ENCODE measurements at places on chromosomes 12 and 14.

DNA sequence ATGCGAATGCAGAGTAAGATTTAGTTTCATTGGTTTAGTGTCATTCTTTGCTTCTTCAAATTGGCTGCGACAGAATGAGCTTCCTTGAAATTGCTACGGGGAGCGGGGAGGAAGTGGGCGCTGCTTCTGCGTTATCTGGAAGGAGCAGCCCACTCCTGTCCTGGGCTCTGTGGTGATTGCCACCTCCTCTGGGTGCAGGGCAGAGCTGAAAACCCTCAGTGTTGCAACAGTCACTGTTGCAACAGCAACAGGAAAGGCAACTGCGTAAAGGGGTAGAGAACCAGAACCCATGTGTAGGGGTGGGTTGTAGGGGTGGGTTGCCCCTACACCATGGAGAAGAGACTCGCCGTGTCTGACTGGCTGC, 57.7 kb downstream of the MAX start:
- DNase-seq = no peak

GRCh38 chr14:54632452-54632851, 65.5 kb downstream of the SAMD4A start:
- no peak for DNase-seq

DNA sequence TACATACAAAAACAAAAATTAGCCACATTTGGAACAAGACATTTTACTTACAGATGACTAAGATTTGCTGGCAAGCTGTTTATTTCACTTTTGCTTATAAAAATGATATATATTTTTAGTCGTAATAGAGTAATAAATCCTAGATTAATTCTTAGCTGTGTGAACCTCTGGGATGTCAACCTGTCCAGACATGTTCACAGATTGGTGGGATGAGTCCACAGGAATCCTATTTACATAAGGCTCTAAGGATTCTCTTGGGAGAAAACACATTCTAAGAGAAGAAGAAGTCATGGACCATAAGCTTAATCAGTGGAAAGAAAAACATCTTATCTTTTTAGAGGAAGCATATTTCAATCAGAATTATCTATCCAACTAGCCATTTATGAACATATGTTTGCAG, 797.4 kb downstream of the C12orf50 start:
- no peak for DNase-seq

- DNase-seq = no peak
Observed at GRCh38 chr14:100320157-100320856, 2.8 kb upstream of the SLC25A47 start.

DNA sequence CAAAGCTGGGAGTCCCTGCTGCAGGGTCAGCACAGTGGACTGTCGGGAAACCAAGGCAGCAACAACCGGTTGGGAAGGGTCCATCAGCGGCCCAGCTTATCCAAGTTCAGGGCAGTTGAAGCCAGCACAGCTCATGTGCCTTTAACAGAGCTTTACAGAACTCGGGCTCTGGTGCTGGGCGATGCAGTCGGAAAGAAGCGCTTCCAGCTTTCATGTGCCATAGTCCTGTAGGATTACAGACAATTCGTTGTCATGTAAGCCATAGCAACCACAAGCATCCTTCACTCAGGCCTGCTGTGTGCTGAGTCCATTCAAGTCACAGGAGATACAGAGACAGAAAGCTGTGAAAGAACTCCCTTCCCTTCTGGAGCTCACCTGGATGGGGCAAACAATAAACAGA, 3.5 kb upstream of the FAM181A start:
- DNase-seq = no peak

GRCh38 chr12:132084621-132085290, 59.4 kb downstream of the DDX51 start:
- peak; percentile 40 for DNase-seq

- DNase-seq = no peak
Observed at GRCh38 chr12:102769323-102769916, 147.6 kb downstream of the PAH start.

- DNase-seq = no peak
Observed at GRCh38 chr12:50614167-50614759, 109.5 kb downstream of the DIP2B start.

DNA sequence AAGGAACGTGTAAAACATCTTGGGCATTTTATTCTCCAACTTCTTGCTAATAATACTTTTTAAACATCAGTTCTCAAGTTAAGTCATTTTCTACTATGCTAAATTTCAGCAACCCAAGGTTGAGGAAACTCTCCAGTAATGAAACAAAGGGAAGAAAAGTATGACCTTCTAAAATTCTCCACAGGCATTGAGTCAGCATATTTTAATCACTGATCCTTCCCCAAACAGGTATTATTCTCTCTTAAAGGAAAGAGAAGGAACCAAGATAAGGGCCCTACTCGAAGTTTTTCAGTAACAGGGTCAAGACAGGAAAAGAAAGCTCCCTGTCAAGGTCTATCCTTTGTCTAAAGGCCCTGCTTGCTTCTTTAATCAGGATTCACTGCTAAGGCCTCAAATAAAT, 3.0 kb downstream of the KICS2 start:
- no peak for DNase-seq

GRCh38 chr12:27984275-27984674, 11.7 kb upstream of the PTHLH start:
- no peak for DNase-seq

DNA sequence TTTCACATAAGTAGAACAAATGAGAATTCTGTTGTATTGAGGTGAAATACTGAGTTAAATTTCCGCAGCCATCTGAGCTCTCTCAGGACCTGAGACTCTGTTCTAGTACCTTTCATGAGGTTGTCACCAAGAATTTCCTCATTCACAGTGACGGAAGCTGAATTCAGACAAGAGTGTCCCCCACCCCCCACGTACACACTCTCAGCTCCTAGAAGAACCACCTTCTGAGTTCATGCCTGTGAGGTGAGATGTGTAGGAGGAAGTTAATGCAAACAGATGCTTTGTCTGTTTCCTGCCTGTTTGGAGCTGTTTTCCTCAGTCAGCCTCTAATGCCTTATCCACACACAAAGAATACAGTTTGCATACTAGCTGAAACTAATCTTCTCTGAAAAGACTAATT, 18.2 kb downstream of the BICDL1 start:
- DNase-seq = peak; percentile 56

GRCh38 chr12:130253866-130254265, 83.8 kb upstream of the PIWIL1 start:
- DNase-seq = no peak

- DNase-seq = no peak
Observed at GRCh38 chr14:67187826-67188225, 1.4 kb upstream of the GARIN2 start.

GRCh38 chr12:11726659-11727058, 77.2 kb downstream of the ETV6 start:
- no peak for DNase-seq

All from T-helper 9 cell (primary cell).